ENCODE measurements at places on chromosomes 6 and 20.

GRCh38 chr6:139448998-139449610 lies 74.7 kb upstream of the CITED2 start:
- DNase-seq = no peak

DNA sequence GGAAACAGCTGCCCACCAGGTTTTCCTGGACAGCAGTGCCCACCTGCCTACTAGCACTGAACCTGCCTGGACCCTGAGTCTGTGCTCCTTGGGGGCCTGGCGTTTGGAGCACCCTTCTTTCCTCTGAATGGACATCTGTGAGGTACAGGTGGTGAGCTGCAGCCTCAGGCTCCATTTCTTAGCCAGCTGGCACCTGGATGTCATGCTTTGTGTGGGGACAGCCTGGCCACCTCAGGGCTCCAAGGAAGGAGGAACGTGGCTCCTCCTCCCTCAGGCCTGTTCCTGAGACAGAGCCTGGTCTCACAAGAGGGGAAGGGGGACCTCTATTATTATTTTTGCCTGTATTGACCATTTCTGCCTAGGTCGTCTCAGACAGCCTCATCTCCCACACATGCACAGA lies 8.1 kb downstream of the TMEM151B start:
- DNase-seq = no peak

GRCh38 chr6:45054610-45055009 lies 273.5 kb upstream of the RUNX2 start:
- DNase-seq = no peak

DNA sequence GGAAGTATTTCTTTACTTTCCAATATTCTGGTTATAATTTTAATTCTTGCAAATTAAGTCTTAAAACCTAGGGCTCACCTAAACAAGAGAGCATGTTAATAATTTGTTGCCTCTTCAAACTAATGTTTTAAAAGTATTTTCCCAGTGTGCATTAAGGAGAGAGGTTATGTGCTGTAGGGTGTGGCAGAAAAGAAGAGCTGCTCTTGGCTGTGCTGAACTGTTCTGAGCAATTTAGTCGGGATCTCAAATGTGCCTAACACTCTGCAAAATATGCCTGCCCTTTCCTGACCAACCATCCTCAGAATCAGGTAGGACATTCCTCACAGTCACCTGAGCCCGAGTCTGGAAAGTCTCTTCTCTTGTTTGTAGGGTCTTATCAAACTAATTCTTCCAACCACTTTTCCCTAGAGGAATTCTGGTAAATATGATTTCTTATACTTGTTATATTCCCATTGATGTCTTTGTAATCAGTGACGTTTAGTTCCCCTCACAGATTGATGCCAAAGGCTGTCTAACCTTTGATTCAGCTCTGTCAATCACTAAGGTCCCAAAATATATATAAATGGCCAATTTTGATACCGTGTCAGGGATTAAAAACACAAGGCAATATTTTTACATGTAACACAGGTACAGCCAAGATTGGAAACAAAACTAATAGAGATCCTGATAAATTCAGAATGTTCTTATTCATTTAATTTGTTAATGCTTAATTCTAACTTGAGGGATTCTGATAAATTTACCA lies 298.4 kb downstream of the ADGB start:
- DNase-seq = no peak

DNA sequence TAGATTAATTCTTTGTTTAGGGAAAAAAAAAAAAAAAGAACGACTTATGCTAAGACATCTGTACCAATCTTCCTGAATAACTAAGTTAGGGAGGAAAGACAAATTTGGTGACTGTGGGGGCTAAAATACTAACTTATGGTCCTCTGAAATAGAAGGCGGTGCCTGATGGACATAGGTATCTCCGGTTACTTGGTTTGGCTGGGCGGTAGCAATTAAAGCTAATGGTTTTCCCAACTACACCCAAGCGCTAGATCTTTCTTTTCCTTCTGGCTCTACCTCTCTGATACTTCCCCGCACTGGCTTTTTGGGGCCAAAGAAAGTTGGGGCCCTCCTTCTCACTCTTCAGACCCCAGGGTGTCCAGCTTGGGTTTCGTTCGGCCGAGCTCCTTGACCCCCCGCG lies 1.0 kb upstream of the RBM24 start:
- no peak for DNase-seq
